ENCODE measurements at places on chromosomes 5 and 9.
A peak's percentile ranks its signal among the peaks of the same experiment; 100 is the strongest.

DNA sequence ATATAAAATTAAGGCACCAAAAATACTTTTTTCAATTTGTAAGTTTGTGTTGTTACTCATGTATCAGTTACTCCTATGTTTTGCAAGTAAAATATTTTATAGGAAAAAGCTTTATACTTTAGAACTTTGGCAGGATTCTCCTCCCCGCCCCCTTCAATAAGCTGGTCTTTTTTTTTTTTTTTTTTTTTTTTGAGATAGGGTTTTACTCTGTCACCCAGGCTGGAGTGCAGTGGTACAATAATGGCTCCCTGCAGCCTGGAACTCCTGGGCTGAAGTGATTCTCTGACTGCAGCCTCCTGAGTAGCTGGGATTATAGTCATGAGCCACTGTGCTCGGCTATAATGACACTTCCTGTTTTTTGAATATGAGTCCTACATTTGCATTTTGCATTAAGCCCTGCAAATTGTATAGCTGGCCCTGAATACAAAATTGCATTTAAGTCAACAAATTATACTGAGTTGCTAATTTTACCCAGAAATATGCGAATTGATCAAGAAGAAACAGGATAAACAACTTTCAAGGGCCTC, 192.9 kb downstream of the PIK3R1 start:
- DNase-seq = no peak

- DNase-seq = no peak
These were observed 58.3 kb upstream of the ANGPTL2 start for GRCh38 chr9:127180457-127181314.

GRCh38 chr9:79524266-79524665, 47.5 kb upstream of the TLE4 start:
- DNase-seq = peak; percentile 6

DNA sequence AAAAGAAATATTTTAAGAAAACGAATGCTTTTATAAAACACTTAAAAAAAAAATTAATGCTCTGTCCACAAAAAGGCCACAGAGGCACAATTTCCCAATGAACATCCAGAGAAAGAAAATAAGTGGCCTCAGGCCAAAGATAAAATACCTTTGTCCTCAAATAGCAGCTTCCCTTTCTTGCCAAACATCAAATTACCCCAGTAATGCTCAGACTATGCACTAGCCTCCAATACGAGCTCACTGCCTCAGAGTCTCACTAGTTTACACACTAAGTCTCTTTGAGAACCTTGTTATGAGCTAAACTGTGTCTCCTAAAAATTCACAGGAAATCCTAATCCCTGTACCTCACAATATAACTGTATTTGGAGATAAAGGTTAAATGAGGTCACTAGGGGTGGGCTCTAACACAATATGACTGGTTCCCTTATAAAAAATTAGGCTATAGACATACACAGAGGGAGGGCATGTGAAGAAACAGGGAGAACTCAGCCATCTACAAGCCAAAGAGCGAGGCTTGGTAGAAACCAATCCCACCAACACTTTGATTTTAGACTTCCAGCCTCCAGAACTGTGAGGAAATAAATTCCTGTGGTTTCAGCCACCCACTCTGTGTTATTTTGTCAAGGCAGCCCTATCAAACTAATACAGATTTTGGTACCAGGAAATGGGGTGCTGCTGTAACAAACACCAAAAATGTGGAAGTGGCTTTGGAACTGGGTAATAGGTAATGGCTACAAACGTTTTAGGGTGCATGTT, 4.4 kb downstream of the MPDZ start:
- peak; percentile 8 for DNase-seq

GRCh38 chr9:27131731-27132130, 22.7 kb downstream of the TEK start:
- DNase-seq = no peak

- DNase-seq = no peak
These were observed 427.8 kb downstream of the CDH9 start for GRCh38 chr5:26610577-26610976.

- DNase-seq = no peak
These were observed 81.1 kb downstream of the PDZD2 start for GRCh38 chr5:31720004-31720403.

- DNase-seq = no peak
These were observed 920 bp downstream of the LPCAT1 start for GRCh38 chr5:1522601-1523479.

DNA sequence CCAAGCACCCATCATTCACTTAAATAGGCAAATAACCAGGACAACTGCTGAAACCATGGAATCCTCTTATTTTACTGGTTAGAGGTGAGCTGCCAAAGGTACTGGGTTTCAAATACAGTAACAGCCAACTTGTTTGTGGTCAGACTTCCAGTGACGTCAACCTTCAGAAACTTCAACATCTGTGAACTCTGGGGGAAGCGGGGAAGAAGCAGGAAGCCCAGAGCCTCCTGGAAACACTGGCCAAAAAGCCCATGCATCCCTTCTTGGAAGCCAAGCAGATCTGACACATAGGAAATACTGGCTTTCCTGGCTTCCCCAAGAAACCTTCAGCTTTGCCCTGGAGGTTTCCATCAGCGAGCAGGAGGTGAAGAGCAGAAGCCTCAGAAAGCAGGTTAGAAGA, 4.9 kb upstream of the FRRS1L start:
- DNase-seq = no peak

GRCh38 chr9:110575945-110576344, 3.6 kb downstream of the SVEP1 start:
- no peak for DNase-seq

DNA sequence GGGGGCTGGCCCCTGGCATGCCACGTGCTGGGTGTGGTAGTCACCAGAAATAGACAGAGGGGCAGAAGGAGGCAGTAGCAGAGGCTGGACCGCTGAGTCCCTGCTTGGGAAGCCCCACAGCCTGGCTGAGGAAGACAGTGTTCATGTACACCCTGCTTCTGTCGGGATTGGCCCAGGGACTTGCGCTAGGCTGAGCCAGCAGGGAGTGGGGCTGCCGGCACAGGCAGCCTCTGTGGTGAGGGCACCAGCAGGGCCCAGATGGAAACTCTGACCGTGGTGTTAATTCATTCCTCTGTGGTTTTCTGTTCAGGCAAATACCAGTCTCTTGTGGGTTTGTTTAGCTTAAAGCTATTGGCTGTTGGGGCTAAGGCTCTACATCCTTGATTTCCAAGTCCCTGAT, 108.6 kb upstream of the RAD23B start:
- DNase-seq = no peak

- no peak for DNase-seq
These were observed 138.2 kb downstream of the TLE4 start for GRCh38 chr9:79709743-79710674.

GRCh38 chr5:85109616-85110015, 724.9 kb upstream of the EDIL3 start:
- no peak for DNase-seq

DNA sequence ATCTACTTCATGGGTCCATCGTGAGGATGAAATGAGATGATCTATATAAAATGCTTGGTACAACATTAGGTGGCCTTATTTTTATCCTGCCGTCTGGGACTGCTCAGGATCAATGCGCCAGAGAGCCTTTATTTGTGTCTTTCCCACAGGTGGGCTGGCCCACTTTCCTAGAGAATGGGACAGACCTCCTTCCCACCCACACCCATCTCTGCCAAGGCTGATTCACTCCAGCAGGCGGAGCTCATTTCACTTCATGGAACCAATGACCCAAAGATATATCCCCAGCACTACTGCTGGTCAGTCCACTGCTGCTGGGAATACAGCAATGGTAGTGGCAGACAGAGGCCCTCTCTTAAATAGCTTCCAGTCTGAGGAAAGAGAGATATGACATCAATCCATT, 35.7 kb downstream of the TGFBI start:
- no peak for DNase-seq

DNA sequence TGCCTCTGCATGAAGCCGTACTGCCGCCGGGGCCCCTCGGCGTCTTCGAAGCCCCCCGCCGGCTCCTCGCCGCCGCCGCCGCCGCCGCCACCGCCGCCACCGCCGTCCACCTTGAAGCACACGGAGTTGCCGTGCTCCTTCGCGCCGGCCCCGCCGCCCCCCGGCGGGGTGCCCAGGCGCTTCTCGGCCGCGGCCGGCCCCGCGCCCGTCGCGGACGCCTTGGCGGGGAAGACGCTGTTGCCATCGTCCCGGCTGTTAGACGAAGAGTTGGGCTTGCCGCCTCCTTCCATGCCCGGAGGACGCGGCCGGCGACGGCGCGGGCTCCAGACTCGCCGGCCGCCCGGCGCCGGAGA, 400 bp downstream of the HCN1 start:
- DNase-seq = no peak

DNA sequence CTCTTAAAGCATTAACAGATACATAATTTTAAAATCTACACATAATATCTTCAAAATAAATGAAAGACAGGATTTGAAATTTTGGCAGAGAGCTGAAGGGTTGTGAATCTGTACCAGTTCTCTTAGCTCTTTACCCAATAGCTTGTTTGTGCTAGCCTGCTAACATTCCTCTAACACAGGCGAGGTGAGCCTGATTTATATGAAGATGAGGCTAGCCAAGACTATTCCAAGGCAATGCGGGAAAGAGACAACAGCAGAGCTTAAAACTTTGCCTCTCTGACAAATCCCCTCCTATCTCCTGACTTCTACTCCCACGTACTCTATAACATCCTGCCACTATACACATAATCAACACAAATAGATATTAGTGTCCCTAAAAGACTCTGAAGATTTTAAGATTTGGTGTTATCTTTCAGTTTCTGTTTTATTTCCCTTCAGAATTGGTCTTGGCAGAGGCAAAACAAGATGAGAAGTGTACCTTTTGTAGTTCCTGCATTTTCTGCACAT, 745.6 kb upstream of the ZNF608 start:
- DNase-seq = no peak

DNA sequence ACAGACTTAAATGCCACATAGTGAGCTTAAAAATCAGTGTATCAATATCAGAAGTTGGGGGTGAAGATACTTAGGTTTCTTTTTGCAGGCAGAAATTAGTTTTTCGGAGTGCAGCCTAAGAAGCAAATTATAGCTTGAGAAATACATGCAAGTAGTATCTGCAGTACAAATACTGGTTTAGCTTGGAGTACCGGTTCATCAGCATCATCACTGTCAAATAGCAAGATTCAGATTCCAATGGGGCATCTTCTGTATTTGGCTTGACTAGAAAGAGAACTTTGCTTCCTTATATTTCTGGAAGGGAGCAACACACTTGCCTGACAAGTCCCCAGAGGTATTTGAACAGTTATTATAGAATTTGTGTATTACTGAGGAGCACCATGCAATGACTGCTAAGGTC, 19.8 kb downstream of the SLC31A1 start:
- DNase-seq = no peak

DNA sequence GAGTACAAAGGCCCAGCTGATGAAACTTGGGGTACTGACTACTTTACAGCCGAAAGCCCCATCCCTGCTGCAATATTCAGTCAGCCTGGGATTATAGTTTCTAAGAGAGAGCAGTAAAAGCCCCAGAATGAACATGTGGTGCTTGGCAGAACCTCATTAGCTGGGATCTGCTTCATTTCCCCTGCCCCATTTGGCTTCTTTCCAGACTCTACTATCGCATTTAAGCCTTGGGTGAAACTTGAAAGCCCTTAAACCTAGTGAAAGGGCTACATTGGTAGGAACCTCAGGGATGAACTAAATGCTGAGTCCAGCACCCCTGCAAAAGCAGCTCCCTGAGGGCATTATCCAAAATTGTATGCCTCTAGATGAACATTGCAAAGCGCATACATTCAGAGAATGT, 631.1 kb downstream of the ACTL7B start:
- no peak for DNase-seq

- no peak for DNase-seq
These were observed 162.6 kb downstream of the SMC2 start for GRCh38 chr9:104256696-104257062.

DNA sequence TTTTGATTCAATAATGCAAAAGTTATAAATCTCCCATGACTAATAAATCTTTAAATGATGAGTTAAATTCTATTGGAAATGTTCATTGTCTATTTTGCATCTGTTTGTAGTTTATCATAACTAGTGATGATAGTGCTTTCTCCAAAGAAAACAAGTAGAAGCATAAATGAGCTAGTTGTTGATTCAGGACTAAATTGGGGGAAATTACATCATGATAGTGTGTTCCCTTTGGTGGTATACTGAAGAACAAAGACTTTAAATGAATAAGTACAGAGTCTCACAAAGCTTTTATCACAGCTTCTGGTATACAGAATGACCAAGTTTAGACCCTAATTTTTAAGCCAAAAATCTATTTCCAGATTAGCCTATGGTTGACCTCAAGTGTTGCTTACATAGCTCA, 173.8 kb downstream of the MCTP1 start:
- DNase-seq = no peak

DNA sequence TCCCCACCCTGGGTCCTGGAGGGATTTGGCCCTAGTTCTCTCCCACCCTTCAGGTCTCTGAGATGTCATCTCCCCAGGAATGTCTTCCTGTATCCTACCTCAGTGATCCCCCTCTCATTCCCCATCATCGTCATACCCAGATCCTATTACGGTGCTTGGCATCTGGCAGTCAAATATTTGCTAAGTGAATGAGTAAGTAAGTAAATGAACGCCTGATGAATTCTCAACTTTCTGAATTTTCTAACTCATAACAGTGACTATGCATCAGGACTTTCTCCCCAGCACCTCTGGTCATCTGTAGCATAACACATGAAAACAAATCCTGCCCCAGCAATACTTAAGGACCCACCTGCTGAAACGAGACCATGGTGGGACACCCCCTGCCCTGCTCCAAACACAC, 244.2 kb downstream of the EBF1 start:
- no peak for DNase-seq

- no peak for DNase-seq
These were observed 125.5 kb downstream of the OLFM1 start for GRCh38 chr9:135212961-135213360.

DNA sequence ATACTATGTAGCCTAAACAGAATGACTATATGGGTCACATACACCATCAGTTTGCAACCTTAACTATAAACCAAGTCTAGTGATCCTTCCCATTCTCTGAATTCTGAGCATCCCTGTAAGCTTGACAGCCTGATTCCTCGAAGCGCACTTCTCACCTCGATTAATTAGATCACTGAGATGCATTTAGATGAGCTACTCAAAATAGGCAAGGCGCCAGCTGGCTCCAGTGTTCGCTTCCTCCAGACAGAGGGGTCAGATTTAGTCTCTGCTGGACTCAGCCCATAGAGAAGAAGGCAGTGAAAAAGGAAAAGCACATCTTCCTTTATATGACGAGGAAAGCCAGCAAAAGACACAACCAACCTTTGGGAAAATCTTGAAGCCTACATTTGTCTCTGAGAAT, 371.5 kb downstream of the MLLT3 start:
- DNase-seq = no peak

GRCh38 chr5:170404398-170404797, 15.2 kb upstream of the KCNMB1 start:
- no peak for DNase-seq

GRCh38 chr9:124652615-124653393, 118.3 kb downstream of the NR6A1 start:
- DNase-seq = peak; percentile 98

DNA sequence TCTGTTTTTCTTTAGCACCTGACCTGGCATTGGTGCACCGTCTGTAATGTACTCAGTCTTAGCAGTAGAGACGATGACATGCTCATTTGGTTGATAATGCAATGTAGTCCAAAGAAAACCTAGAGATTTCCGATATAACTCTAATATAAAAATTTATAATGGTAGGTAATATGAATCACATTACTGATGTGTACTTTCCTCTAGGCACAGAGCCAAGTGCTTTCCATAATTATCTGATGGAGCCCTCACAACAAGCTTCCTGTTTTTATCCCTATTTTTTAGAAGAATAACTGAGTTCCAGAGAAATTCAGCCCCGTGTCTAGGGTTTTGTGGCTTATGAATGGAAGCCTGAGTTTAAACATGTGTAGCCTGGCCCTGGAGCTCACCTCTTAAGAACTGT, 53.7 kb downstream of the KDM4C start:
- no peak for DNase-seq
